Sciatic nerve (tissue), 2 donors: ENCODE measurements at places on chromosomes 2 and 18. TPM values are rescaled to one million over a fixed set of nuclear protein-coding genes. Genes with fewer than 3 reads are reported as not detected.

- no peak for DNase-seq
Observed at GRCh38 chr18:66329716-66330115, 274.2 kb downstream of the CDH19 start.

GRCh38 chr2:173659509-173659908, 304.8 kb downstream of the CDCA7 start:
- no peak for DNase-seq

DNA sequence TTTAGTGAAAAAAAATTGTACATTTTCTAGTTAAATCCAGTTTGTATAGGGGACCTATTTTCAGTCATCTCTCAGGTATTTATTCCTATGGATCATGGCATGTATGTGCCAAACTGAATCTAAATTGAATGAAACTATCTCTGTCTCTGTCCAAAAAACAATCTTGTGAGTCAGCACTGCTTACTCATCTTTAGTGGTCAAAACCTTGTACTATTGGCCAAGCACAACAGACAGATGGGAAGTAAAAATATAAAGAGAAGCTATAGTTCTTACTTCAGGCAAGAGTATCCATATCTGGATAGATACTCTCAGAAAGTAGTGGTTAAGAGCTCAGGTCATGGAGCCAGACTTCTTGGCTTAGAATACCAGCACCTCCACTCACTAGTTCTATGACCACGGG, 76.0 kb upstream of the KLHL14 start:
- DNase-seq = no peak

DNA sequence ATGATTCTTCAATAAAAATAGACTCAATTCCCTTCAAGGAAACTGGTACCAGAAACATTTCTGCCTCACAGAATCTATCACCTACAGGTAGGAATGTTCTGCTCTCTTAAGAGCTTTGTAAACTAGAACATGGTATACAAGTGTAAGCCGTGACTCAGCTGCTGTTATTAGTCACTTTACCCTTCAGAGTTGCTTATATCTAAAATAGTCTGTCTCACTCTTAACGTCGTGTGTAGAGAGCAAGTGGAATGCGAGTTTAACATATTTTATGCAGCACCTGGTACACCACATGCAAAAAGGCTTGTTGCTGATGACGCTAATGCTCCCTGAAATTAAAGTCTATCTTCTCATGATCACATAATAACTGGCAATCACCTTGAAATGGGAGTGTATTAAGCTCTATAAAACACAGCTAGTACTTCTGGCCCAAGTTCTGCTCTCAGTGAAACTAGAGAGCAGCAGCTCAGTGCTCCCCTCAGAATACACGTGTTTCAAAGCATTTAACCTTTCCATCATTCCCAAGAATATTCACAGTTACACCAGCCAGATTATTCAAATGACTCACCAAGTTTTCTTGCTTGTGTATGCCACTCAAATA, 420.0 kb downstream of the ZEB2 start:
- DNase-seq = no peak

- no peak for DNase-seq
Observed at GRCh38 chr2:11631462-11631861, 38.5 kb downstream of the NTSR2 start.

DNA sequence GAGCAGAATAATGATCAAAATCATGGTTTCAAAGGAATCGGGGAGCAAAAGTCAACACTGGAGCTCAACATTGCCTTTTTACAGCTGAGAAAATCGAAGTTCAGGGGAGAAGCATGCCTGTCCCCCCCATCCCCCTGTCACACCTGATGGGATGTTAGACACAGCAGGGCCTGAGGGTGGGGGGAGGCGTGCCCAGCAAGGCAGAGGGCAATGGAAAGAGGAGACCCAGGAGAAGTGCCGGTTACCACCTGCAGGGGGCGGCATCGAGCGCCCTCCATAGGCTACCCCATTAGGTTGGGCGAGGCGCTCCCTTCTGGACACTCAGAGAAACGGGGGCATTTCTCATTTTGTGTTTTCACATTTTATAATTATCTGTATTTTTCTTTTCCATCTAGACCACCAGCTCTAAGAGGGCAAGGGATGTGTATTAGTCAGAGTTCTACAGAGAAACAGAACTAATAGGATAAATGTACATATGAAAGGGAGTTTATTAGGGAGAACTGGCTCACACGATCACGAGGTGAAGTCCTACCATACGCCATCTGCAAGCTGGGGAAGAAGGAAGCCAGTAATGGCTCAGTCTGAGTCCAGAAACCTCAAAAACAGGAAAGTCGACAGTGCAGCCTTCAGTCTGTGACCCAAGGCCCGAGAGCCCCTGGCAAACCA, 271.3 kb downstream of the LRATD1 start:
- no peak for DNase-seq

IL18R1 gene
- 4.9 TPM for total RNA-seq

GRCh38 chr2:231323316-231323715, 72.2 kb upstream of the B3GNT7 start:
- no peak for DNase-seq

C2orf78 gene
- not detected for total RNA-seq

E2F6 gene
- total RNA-seq = 14.1 TPM

- DNase-seq = no peak
Observed at GRCh38 chr2:1207962-1208510, 205.2 kb upstream of the TPO start.

KCNJ3 gene
- 0.62 TPM for total RNA-seq

- DNase-seq = no peak
Observed at GRCh38 chr2:151872463-151872862, 44.2 kb upstream of the ARL5A start.

ERMN gene
- total RNA-seq = 4.6 TPM

GRCh38 chr2:69985216-69985615, 23.8 kb upstream of the ASPRV1 start:
- no peak for DNase-seq

GRCh38 chr2:120357768-120358167, 11.8 kb downstream of the INHBB start:
- DNase-seq = no peak

DNA sequence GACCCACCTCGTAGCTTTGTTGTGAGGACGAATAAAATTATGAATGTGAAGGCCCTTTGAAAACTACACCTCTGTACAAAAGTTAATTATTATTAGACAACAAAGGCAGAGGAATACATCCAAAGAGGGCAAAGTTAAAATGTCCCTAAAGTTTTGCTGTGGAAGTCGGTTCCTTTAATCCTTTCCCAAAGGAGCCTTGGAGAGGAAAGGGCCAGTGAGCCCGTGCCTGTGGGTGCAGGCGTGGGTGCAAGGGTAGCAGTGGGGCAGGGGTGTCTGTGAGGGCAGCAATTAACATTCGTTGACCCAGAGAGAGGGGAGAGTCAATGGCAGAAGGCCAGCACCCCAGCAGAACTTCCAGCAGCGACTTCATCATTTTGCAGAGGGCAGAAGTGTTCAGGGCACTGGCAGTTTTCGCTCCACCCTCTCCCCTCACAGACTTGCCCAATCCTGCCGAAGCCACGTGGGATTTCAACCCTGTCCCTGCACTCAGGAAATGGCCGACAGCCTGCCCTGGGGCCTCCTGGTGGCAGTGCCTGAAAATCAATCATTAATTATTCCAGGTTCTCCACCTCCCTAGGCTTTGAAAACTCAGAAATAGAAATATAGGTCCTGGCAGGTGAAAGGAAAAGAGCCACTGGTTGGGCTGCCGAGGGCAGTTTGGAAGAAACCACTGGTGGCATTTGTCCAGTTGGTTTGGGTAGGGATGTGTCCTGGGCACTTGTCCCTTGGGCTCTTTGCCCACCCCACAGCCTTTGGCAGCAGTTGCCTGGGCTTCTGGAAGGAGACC, 4.2 kb upstream of the PAX8 start:
- DNase-seq = no peak

GRCh38 chr18:74500372-74500771, 4.2 kb downstream of the CNDP2 start:
- DNase-seq = no peak
